Activated T-helper 1 cell treated with anti-CD3 and anti-CD28 coated beads, Interleukin-2, amount 50 U/mL, for 16 hours (primary cell): ENCODE measurements at places on chromosomes 7 and 10.

DNA sequence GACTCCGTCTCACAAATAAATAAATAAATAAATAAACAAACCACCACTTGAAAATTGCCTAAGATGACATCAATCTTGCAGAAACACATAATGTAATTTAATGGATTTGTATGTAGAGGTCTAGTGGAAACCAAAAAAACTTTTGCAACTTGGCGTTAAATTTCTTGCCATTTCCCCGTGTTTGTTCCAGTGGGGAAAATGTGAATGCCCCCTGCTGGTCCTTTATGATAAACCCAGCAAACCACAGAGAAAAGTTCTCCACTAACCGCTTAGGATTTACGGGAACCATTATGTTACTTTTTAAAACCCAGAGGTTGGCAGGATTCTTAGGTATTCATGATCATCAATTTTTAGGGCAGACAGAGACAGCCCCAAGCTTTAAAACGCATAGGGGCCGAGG is 32.5 kb downstream of the LAMB4 start:
- no peak for DNase-seq

- no peak for DNase-seq
Measured at GRCh38 chr7:115462301-115463015, 540.6 kb downstream of the MDFIC start.

DNA sequence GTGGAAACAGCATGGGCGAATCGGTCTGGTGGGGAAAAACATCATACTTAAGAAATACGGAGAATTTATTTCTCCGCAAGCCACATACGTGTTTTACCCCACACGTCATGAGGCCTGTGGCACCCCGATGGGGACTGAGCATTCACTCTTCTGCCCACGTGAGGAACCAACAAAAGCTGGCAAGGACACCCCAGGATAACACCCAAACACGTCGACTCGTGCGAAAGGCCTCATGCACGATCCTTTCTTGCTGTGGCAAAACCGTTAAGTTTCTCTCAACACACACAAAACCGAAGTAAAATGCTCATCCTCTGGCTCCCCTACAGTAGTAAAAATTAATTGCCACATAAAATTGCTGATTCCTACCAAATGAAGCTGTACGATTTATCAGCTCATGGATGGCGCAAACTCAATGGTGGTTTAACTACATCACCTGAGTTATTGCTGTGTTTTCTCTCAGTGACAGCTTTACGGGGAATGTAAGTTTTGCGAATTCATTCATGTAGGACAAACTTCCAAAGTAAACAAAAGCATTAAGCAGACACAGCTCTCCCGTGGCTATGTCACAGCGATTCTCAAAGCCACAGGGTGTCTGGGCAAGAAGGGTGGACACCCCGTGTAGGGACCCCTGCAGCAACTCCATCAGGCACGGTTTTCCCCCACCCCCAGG is 97.0 kb downstream of the CTBP2 start:
- DNase-seq = no peak

GRCh38 chr10:3067118-3067858 is at the start of gene PFKP:
Gene PFKP, plus strand, starts transcription at chr10:3067548. Its CDS starts 48 bp downstream, at chr10:3067596.
- DNase-seq = no peak

DNA sequence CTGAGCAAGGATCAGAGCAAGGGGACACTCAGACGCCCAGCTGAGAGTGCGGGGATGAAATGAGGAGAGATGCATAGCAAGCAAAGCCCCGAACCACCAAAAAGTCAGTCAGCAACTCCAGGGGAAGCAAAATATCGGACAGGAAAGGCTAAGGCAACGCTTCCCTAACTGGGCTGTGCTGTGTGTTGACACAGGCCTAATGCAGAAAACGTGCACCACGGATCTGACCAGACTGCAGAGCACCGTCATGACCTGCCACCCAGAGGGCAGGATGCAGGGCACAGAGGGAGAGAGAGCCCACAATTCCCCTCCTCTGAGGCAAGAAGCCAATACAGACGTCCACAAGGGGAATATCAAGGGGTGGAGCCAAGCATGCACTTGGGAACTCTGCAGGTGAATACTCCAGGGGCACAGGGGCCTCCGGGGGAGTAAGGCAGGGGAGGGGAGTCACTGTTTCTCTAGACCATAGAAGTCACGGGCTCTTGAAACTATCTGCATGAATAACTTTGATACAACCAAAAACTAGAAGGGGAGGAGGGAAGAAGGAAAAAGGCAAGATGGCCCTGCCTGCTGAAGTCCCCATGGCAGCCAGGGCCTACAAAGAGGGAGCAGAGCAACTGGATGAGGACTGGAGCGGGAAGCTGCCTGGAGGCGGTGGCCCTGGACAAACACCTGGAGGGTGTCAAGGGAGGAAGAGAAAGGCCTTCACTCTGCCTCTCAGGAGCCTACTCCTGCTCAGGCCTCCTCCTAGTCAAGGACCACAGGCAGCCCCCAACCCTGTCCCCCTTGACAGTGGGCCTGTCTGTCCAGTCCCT is 26.2 kb downstream of the GRID1 start:
- DNase-seq = no peak

DNA sequence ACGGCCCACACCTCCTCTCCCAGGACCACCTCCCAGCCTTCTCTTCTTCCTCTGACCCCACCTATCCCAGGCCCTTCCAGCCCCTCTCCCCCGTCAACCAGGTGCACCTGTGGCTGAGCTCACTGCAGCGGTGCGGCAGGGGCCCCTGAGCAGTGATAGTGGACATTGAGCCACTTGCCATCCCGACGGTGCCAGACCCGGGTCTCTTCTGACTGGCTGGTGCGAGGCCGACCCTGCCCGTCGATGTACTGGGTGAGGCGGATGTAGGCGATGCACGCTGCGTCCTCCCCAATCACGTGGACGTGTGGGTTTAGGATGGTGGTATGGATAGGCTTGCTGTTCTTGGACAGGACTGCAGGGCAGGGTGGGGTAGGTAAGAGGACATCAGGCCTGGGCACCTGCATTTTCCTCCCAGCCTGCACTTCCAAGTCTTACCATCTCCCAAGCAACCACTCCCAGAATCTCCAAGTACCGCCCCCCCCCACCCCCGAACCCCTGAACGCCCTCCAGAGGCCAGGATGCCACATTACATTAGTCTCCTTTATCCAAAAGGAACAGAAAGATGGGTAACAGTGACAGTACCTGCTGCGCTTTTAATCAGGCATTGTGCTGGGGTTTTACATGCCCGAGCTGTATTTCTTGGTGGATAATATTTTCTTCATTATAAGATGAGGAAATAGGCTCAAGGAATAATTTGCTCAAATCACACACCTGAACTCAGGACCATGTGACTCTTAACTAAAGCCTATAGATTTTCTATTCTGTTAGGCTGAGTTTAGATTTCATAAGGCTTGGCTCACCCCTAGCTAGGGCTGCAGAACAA is 3.7 kb upstream of the NDST2 start:
- DNase-seq = no peak

DNA sequence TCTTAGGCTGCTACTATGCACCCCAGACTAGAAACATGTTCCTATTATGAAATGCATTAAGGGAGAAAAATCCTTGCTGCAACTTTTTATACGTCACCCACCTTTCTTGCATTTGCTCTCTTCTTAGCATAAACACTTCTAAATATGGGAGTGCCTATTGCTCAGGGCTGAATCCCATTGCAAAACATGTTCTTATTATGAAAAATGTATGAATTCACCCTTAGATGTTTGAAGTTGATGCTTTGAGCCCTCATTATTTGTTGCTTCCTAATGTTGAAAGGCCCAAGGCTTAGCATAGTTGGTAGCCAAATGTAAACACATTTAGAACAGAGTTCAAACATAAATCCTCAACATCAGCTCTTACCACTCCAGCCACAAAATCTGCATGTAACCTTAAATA is 52.8 kb downstream of the BMPER start:
- DNase-seq = no peak

DNA sequence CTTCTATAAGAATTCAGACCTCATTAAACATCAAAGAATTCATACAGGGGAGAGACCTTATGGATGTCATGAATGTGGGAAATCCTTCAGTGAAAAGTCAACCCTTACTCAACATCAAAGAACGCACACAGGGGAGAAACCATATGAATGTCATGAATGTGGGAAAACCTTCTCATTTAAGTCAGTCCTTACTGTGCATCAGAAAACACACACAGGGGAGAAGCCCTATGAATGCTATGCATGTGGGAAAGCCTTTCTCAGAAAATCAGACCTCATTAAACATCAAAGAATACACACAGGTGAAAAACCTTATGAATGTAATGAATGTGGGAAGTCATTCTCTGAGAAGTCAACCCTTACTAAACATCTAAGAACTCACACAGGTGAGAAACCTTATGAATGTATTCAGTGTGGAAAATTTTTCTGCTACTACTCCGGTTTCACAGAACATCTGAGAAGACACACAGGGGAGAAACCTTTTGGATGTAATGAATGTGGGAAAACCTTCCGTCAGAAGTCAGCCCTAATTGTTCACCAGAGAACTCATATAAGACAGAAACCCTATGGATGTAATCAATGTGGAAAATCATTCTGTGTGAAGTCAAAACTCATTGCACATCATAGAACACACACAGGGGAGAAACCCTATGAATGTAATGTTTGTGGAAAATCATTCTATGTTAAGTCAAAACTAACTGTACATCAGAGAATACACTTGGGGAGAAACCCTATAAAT is 24.1 kb downstream of the ZNF37A start:
- no peak for DNase-seq

DNA sequence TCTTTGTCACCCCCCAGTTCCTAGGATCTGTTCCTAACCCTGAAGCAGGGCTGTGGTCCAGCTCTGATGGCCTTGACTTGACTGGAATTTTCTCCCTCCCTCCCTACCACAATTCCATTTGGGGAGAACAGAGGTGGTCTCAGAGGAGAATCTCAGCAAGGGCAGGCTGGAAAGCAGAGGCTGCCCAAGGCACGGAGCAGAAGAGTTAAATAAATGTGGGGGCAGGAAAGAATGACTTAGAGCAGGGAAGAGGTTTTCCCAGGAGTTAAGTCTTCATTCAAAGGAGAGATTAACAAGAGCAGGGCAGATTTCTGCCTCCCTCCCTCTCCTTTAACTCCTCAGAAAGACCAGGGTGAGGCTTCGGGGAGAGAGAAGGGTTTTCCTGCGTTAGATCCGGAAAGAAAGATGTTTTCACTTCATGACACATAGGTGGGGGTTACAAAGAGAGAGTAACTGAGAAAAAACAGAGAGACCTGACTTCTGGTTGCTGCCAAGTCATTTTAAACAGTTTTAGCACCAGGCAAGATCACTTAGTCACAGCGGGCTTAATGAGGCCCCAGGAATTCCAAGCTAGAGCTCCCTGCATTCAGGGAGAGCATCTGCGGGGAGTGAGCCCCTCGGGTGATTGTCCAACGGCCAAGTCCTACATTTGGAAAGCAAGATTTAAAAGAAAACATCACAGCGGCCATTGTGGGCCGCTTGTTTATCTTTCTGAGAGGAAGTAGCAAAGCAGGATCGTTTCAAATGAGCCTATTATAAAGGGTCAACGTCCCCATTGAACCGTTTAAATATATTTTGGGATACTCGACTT is 78.7 kb downstream of the ARHGAP22 start:
- no peak for DNase-seq

- no peak for DNase-seq
Measured at GRCh38 chr7:114653364-114654088, 238.9 kb downstream of the FOXP2 start.

DNA sequence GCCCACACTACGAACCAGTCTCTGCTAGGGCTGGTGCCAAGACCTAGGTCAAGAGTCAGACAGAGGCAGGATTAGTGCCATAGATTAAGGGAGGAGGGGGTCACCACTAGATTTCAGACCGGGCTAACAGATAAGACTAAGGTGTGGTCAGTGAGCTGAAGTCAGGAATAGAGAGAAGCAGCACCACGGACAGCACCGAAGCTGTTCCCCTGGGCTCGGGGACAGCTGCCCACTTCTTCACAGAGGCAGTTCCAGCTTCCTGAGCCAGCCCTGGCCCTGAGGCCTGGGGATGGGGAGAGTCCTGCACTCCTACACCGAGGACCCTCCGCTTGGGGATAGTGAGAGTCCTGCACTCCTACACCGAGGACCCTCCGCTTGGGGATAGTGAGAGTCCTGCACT is 11.2 kb upstream of the JAKMIP3 start:
- DNase-seq = no peak

DNA sequence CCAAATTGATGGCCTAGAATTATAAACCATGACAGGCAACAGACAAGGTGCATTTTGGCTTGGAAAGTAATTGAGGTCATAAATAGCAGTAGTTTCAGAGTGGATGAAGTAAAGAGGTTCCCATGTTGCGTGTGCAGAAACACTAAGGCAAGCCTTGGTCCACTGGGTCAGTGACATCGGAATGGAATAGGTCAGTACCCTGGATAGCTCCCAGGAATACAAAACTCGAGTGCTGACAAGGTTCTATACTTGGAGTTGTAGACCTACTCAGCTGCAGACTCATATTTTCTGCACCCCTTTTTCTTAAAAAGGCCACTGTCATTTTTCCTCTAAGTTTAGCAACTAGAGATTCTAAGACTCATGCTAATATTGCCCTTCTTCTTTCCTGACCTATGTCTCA is 132.8 kb downstream of the DYNC1I1 start:
- DNase-seq = no peak

- DNase-seq = no peak
Measured at GRCh38 chr7:69994886-69995542, 396.7 kb downstream of the AUTS2 start.

GRCh38 chr7:114588506-114588905 is 173.9 kb downstream of the FOXP2 start:
- DNase-seq = no peak

DNA sequence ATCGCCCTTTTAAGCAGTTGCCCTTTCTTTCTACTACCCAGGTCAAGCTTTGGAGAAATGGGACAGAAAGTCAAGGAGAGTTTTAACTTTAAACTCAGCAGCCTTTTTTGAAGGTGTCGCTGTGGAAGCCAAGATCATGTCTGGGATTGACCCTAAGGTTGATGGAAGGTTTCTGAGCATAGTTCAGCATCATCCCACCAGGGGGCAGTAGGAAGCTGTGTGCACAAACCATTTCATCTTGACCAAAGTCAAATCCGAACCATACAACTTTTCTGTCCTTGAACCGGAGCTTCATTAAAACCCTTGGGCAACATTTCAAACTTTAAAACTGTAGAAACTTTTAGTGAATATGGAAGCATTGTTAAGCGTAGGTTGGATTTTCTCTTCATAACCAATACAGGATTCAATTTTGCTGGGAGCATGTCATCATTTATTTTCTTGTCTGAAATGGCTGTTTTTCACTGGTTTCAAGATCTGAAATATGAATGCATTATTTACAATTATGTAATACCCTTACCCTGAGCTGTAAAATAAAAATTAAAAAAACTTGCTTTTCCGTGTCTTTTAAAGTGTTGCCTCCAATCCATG is 214.4 kb upstream of the KIAA1217 start:
- DNase-seq = no peak

DNA sequence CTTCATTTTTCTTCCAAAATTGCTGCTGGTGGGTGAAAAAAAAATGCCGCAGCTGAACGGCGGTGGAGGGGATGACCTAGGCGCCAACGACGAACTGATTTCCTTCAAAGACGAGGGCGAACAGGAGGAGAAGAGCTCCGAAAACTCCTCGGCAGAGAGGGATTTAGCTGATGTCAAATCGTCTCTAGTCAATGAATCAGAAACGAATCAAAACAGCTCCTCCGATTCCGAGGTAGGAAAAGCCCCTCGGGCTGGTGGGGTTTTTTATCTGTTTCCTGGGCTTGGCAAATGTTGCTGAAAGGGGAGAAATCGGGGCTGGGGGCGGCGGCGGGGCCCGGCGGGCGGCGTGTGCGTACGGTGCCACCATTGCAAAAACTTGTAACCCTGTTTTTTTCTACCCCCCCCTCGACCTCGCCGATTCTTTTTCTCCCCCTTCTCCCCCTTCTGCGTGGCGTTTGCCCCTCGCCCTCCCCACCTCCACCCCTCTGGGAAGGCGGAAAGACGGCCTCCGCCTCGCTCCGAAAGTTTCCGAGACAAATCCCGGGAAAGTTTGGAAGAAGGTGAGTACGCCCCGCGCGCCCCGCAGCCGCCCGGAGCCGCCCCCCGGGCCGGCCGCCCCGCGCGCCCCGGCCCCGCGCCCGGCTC is 789 bp downstream of the TCF7L2 start:
- DNase-seq = no peak
